Stimulated activated CD8-positive, alpha-beta memory T cell treated with anti-CD3 and anti-CD28 coated beads, Interleukin-7, amount 100 ng/mL, for 24 hours (primary cell): ENCODE measurements at places on chromosomes 4 and X.

DNA sequence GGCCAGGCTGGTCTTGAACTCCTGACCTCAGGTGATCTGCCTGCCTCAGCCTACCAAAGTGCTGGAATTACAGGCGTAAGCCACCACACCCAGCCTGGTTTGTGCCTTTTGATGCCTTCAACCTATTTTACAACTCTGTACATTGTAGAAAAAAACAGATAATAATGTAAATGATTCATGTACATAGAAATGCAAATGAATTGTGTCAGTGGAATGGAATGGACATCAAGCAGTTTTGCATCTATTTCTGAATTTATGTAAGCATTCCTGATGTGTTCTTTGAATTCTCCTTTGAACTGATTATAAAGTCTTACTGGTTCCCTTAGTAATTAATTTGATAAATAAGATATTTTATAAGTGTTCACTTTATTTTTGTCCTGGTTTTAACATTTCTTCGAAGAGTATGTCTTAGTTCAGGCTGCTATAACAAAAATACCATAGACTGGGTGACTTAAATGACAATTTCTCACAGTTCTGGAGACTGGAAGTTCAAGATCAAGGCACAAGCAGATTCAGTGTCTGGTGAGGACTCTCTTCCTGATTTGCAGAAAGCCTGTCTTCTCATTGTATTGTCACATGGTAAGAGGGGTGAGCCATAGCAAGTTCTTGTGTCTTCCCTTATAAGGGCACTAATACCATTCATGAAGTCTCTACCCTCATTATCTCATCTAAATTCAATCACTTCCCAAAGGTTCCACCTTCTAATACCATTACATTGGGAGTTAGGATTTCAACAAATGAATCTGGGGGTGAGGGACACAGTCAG, 162.2 kb upstream of the S100G start:
- no peak for DNase-seq

- no peak for DNase-seq
Observed at GRCh38 chr4:123478859-123479345, 82.3 kb downstream of the SPRY1 start.

DNA sequence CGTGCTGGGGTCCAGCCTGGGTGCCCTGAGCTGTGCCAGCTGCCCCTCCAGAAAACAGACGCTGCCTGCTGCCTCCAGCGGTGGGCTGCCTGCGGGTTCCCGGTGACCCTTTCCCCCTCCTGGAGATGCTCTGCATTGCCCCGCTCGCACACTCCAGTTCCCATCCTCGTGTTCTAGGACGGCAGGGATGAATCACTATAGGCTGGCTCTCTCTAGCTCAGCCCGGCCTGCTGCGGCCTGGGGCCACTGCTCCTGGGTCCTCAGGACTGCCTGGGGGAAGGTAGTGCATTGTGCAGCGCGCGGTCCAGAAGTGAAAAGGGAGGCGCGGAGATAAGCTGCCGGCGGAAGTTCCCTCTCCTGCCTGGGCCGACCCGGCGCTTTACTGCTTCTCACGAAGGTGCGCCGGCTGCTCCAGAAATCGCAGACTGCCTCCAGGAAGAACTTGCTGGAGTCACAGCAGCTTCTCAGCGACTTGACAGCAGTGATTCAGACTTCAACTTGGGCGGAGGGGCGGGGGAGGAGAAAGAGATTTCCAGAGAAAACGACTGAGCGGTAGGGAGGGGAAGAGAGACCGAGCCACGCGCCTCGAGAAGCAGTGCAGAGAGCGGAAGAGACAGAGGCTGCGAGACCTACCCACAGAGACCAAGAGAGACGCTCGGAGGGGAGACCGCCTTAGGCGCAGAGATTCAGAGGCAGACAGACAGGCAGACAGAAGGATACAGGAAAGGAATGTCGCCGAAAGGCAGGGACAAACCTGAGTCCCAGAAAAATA, 6.7 kb upstream of the MSX1 start:
- DNase-seq = no peak

DNA sequence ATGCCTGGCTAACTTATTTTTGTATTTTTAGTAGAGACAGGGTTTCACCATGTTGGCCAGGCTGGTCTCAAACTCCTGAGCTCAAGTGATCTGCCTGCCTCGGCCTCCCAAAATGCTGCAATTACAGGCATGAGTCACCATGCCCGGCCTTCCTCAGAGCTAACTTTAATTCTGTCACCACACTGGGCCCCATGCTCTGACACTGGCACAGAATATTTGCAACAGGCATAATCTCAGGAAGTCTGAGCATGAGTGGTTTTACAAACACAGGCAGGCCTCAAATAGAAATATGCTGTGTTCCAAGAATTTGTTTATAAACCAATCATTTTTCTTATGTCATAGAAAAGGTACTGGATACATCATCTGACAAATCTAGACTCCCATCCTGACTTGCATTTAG, 32.7 kb upstream of the FAM9C start:
- DNase-seq = no peak

DNA sequence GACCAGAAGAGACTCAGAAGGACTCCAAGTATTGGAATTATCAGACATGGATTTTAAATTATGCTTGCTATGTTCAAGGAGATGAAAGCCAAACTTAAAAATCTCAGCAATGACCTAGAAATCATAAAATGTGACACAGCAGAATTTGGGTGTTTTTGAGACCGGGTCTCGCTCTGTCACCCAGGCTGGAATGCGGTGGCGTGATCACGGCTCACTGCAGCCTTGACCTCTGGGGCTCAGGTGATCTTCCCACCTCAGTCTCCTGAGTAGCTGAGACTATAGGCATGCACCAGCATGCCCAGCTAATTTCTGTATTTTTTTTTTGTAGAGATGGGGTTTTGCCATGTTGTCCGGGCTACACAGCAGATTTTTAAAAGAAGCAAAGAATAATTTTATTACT, 12.7 kb downstream of the TAB3 start:
- no peak for DNase-seq

DNA sequence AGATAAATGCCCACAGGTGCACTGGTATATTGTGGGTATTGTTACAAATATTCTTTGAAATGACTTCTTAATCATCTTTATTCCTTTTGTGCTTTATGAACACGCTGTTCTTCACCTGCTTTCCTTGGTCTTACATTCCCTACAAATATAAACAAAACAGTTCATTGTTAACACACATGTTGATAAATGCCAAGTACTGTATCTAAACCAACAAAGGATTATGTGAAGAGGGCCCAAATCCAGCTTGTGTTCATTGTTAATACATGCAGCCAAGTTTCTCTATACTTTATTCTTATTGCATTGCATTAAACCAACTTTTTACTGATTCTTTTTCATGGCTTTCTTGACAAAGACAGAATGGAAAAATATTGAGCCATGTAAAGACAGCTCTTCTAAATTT, 42.8 kb downstream of the AREG start:
- no peak for DNase-seq

DNA sequence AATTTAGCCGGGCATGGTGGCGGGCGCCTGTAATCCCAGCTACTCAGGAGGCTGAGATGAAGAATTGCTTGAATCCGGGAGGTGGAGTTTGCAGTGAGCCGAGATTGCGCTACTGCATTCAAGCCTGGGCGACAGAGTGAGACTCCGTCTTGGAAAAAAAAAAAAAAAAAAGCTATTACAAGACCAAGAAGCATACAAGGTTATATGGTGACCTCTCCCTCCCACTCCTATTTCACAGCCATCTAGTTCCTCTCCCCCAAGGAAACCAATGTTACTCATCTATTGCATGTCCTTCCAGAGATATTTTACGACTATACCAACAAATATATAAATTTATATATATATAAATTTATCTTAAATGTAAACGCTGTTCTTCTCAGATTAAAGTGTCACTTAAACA, 3.2 kb downstream of the SLC9A7 start:
- DNase-seq = no peak

- peak; percentile 5 for DNase-seq
Observed at GRCh38 chr4:159103384-159103990, 608 bp downstream of the RAPGEF2 start.

DNA sequence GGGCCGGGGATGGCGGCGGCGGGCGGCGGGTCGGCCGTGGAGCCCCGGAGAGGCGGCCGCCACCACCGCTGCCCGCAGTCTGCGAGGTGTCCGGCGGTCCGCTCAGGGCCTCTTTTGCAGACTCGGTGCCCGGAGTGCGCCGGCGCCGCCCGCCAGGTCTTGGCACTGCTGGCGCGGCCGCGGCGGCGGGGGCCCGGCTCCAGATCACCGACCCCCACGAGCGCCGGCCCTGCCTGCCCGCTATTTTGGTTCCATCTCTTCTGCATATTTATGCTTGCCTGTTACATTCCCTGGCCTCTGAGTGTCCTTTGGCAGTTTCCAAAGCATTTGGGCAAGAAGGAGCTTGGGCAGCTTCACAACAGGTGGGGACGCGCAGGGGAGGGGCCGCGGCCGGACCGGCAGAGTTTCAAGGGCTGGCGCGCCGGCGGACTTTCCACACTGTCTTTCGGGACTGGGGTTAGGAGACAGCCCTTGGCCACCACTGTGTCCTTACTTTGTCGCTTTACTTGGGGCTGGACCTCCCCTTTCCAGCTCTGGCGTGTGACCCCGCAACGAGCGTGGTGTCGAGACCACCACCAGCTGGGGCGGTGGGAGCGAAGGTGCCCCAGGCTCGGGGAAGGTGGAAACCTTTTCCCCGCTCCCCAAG, 668 bp upstream of the TAPT1 start:
- peak; percentile 11 for DNase-seq

- no peak for DNase-seq
Observed at GRCh38 chr4:13966231-13967195, 339.0 kb upstream of the BOD1L1 start.

- DNase-seq = no peak
Observed at GRCh38 chr4:72531768-72532290, 37.2 kb downstream of the ADAMTS3 start.

DNA sequence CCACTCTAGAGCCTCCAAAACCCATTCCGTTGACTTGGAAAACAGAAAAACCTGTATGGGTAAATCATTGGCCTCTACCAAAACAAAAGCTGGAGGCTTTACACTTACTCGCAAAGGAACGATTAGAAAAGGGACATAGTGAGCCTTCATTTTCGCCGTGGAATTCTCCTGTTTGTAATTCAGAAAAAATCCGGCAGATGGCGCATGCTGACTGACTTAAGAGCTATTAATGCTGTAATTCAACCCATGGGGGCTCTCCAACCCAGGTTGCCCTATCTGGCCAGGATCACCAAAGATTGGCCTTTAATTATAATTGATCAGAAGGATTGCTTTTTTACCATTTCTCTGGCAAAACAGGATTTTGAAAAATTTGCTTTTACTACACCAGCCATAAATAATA, 60.8 kb downstream of the ZNF732 start:
- peak; percentile 22 for DNase-seq

GRCh38 chrX:108736509-108737479, at the start of gene IRS4:
Gene IRS4 (minus strand): TSS chrX:108736563.
- DNase-seq = no peak

DNA sequence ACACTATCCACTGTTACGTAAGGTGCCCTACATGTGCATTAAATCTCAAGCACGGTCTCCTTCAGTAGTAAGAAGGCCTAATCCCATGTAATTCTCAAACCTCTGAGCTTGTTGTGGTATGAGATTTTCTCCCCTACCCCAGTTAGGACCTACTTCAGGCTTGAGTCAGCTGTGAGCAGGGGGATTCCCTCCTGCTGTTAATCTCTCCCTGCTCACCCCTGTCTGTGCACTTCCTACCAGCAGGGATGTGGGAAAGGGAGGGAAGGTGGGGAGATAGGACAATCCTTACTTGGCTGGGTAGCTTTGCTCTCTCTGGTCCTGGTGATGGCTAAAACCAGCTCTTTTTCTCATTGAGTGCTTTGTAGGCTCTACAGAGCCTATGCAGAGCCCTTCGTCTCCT, 60.8 kb downstream of the PALLD start:
- no peak for DNase-seq

GRCh38 chr4:152351080-152351479, 184.8 kb downstream of the FBXW7 start:
- DNase-seq = no peak

- DNase-seq = no peak
Observed at GRCh38 chr4:177225605-177226004, 84.1 kb upstream of the NEIL3 start.

- DNase-seq = no peak
Observed at GRCh38 chr4:146648461-146648783, 9.7 kb downstream of the POU4F2 start.

- DNase-seq = no peak
Observed at GRCh38 chr4:41299486-41299885, 42.8 kb downstream of the UCHL1 start.

- no peak for DNase-seq
Observed at GRCh38 chr4:138686106-138686835, 329.3 kb upstream of the NOCT start.

DNA sequence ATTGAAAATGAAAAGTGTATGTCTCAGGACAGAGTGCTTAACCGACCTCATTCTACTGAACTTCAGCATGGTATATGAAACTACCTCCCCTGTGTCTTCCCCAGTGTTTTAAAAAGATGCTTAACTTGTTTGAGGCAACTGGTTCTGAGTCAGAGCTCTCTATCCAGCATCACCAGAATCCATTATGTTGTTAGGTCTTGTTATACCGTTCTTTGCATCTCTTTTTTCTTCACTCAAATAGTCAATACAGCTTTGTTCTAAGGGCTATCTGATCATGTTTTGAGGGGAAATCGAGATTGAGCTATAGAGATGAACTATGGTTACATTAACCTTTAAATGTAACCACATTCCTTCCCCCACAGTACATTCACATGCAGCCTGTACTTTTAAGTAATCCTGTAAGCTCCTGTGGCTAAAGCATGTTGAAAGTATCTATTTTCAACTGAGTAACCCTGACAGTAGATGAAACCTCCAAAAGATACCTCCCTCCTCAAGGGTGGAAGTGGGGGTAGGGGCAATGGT, 514.4 kb downstream of the RPA4 start:
- no peak for DNase-seq

- no peak for DNase-seq
Observed at GRCh38 chrX:9088896-9089295, 55.0 kb upstream of the FAM9B start.

GRCh38 chrX:34559325-34559724, 97.8 kb downstream of the TMEM47 start:
- no peak for DNase-seq
